Eye (tissue), 1 donor: ENCODE measurements at places on chromosomes 11 and 22.

GRCh38 chr22:25492841-25493734 lies 71.4 kb upstream of the GRK3 start:
- DNase-seq = peak; percentile 77

DNA sequence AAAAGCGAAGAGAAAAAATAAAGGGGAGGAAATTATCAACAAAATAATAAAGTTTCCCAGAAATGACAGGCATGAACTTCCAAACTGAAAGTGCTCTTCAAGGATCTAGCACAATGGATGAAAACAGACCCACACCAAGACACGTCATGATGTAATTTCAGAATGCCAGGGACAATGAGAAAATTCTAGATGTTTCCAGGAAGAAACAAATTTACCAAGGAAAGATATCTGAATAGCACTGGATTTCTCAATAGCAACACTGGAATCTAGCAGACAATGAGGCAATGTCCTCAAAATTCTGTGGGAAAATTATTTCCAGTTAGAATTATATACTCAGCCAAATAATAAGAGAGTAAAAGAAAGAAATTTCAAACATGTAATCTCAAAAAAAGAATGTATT lies 46.0 kb downstream of the DENND5A start:
- DNase-seq = no peak

GRCh38 chr22:46686221-46687047 lies 51.6 kb downstream of the CERK start:
- no peak for DNase-seq

GRCh38 chr22:47158457-47158856 lies 396.0 kb downstream of the TBC1D22A start:
- no peak for DNase-seq

DNA sequence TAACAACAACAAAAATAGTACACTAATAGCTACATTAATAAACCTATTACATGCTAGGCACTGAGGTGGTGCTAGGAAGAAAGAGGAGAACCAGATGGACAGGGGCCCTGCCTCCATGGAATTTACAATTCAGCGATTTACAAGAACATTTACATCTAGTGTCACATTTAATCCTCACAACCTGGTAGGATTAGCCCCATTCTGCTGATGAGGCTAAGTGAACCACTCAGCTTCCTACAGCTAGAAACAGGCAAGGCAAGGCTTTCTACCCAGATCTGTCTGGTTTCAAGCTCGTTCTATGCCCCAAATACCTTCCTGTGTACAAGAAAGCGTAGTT lies 368.4 kb downstream of the BUD13 start:
- DNase-seq = no peak

DNA sequence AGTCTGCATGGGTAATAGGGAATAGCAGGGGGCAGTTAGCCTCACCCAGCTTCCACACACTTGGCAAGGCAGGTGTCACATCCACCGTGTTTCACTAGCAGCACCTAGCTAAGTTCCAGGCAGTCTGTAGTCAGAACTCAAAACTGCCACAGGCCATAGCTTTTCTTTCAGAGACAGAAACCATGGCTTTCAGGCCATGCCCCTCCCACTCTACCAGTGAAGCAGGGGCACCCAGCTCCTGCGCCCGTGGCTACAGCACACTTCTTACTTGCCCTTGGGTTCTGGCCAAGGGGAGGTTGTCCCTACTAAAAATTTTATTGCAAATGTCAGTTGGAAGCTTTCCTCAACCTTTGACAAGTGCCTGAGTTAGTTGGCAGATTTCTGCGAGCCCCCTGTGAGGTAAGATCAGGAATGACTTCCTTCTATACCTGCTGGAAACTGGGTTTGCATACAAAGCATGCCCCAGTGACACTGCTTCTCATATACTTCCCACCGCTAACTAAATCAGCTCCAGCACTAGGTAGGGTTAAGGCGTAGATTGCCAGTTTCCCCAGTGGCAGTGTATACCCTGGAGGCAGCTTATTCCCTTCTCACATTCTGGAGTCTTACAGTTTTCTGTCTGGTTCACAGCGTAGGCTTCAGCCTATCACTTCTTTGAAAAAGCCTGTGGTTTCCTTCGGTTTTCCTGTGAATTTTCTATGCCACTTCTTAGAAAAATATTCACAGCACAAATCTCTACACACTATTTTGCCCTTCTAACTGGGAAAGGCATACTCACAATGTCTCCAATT lies 139.0 kb upstream of the LUZP2 start:
- DNase-seq = no peak

- DNase-seq = no peak
Measured at GRCh38 chr11:7559398-7560283, 45.8 kb downstream of the PPFIBP2 start.

DNA sequence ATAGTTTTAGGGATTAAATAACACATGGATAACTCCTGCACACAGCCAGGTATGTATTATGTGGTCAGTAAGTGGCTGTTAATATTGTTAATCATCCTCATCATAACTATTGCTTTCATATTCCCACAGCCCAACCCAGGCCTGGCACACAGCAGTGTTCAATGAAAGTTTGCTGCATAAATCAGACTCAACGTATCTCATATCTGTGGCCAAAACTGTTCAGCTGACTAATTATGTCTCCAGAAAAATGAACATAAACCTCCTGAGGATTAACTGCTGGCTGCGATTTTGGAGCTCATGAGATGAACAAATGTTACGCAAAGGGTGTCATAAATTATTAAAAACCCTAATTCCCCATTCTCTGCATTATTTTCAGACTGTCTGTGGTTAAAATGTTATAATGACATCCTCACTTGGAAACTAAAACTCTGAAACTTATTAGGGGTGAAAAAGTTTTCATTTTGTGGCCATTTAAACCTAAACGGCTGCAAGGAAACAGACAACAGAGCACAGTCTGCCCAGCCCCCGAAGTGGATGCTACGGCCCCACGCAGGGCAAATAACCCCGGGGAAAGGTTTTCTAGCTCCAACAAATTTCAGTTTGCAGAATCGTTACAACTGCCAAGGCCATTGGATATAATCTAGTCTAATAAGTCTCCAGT lies 17.3 kb downstream of the ABCC8 start:
- DNase-seq = no peak

GRCh38 chr11:32279672-32280071 lies 155.7 kb downstream of the WT1 start:
- DNase-seq = no peak

DNA sequence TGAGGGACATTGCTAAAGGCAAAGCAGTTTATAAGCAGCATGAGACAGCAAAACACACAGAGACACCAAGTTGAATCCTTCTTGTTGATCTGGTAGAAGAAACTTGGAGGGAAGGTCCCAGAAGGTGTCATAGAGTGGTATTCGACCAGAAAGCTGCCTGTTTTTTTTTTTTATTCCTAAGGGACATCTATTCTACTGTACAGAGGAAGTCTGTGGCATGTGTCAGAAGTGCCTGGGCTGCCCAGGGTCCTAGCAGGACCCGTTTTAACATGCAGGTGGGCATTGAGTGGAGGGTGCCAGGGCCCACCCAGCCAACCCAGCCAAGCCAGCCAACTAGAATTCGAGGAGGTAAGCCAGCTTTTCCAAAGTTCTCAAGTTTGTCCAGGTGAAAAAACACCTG lies 68.0 kb upstream of the ATXN10 start:
- no peak for DNase-seq

DNA sequence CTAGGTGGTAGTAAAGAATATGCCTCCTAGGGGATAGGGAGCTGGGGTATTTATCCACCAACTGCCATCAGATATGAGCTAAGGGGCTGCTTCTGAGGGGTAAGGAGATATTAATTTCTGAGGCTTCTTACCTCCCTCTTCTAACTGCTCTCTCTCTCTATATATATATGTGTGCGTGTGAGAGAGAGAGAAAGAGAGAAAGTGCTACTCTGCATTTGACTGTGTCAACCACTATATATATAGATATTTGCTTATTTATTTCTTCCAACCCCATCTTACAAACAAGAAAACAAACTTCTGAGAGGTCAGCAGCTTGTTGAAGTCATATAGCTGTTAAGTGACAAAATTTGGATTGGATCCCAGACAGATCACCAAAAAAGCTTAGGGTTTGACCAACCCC lies 5.9 kb upstream of the HEPACAM start:
- no peak for DNase-seq

GRCh38 chr22:50403701-50404101 lies 60.6 kb downstream of the PPP6R2 start:
- DNase-seq = peak; percentile 10

DNA sequence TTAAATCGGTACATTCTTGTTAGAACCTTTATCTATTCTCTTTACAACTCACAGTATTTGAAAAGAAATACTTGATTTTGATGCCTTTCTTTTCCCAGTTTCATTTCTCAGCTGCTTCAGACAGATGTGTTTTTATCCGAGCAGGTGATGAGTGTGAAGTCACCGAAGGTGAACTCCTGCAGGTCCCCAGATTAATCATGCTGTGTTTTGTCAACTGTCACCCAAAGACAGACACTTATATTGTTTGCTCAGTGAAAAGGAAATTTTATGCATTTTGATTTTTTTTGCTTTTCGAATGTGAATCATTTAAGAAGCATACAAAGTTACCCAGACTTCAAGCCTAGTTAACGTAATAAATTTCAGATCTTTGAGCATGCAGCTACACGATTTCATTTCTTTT lies 7.8 kb upstream of the TMPRSS13 start:
- DNase-seq = no peak

- peak; percentile 63 for DNase-seq
Measured at GRCh38 chr11:9861860-9862725, 198.2 kb downstream of the SWAP70 start.

DNA sequence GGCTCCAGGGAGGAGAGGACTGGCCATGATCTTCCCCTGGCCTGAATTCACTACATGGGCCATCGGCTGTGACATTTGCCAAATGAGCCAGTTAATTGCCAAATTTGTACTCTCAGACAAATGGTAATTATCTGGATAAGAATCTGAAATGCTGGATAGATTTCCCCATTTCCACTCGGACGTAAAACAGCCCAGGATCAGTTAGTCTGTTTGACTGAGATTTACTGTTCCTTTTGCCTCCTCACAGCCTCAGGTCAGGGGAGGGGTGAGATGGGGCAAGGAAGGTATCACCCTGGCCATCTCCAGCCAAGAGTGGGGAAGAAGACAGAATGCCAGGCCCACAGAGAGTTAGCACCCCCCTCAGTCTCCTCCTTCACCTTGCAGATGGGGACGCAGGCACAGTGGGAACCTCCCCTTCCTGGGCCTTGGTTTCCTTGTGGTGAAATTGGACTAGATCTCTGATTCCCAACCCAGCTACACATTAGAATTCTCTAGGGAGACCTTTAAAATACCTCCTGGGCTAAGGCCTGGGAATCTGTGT lies 5.2 kb downstream of the TRIM29 start:
- DNase-seq = no peak

DNA sequence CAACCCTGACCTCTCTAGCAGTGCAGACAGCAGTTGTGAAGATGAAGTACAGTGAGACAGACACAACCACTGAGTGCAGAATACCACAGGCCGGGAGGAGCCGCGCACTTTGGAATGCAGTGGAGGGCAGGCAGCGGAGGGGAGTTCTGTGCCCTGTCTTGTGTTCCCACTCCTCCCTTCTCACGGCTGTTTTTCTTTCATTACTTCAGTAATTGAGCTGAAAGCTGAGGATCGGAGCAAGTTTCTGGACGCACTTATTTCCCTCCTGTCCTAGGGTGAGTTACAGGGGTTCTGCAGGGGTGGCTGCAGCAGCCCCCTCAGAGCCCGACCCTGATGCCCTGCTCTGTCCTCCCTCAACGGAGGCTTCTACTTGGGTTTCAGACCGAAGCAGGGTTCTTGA lies 5.6 kb downstream of the CLDN5 start:
- DNase-seq = no peak

GRCh38 chr22:22552630-22553029 lies 6.4 kb downstream of the PRAME start:
- peak; percentile 28 for DNase-seq
